ENCODE measurements at places on chromosomes 11 and 22.

GRCh38 chr22:40482391-40482790 lies 112.0 kb downstream of the SGSM3 start:
- ATAC-seq, result no peak

GRCh38 chr11:64294774-64295173 lies 3.7 kb downstream of the KCNK4 start:
- ATAC-seq, result no peak

DNA sequence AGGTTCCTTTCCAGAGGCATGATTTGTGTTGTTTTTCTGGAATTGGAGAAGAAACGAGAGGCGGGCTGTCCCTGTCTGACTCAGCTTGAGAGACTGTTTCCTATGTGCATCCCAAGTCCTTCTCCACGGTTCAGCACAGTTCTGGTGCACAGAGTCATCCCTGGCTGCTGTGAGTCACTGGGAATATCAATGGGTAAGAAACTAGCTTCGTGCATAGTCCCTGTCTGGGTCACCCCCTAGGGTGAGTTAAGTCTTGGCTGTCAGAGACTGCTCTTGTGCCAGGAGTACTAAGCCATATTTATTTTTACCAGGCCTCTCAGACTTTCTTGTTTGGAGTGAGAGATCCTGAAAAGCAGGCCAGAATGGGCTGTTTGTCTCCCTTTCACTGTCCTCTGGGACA lies 2.4 kb upstream of the LRP4 start:
- ATAC-seq, result no peak

DNA sequence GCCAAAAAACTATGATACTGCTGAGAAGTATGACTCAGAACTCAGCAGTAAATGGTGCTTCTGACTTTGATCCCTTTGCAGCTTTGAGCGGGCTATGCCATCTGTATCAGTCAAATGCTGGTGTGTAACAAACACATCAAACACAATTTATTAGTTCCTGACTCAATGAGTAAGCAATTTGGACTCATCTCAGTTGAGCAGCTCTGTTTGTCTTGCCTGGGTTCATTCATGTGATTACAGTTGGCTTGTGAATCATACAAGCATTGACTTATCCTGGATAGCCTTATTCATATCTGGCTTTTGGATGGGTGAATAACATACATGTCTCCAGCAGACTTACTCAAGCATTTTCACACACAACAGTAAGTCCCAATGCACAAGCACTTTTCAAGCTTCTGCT lies 858.8 kb downstream of the METTL15 start:
- no peak for ATAC-seq

DNA sequence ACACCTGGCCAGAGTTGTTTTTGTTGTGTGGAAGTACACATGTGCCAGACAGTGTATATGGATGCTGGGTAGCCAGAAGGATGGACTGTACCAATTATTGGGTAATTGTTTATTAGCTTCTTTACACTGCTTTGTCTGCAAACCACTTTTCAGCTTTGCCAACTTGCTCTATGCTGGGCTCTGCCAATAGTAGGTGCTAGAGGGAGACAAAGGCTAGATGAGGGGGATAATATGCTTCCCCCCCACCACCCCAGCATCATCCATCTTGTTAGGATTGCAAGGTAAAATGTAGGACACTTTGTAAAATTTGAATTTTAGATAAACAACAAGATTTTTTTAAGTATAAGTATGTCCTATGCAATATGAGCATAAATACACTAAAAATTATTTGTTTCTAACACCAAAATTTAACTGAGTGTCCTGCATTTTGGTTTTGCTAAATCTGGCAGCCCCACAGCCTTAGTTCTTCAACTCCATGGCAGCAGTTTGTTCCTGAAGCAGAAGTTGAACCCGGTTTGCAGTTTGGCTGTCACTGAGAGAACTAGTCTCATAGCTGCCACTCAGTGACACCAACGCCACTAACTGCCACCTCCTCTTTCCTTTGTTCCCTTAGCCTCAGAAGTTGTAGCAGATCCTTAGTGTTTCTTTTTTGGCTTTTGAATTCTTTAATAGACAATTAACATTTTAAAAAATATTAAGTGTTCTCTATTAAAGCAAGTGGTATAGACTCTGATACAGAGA lies 78.8 kb downstream of the CCDC81 start:
- no peak for ATAC-seq

- no peak for ATAC-seq
Observed at GRCh38 chr11:12827369-12827768, 153.1 kb downstream of the TEAD1 start.

DNA sequence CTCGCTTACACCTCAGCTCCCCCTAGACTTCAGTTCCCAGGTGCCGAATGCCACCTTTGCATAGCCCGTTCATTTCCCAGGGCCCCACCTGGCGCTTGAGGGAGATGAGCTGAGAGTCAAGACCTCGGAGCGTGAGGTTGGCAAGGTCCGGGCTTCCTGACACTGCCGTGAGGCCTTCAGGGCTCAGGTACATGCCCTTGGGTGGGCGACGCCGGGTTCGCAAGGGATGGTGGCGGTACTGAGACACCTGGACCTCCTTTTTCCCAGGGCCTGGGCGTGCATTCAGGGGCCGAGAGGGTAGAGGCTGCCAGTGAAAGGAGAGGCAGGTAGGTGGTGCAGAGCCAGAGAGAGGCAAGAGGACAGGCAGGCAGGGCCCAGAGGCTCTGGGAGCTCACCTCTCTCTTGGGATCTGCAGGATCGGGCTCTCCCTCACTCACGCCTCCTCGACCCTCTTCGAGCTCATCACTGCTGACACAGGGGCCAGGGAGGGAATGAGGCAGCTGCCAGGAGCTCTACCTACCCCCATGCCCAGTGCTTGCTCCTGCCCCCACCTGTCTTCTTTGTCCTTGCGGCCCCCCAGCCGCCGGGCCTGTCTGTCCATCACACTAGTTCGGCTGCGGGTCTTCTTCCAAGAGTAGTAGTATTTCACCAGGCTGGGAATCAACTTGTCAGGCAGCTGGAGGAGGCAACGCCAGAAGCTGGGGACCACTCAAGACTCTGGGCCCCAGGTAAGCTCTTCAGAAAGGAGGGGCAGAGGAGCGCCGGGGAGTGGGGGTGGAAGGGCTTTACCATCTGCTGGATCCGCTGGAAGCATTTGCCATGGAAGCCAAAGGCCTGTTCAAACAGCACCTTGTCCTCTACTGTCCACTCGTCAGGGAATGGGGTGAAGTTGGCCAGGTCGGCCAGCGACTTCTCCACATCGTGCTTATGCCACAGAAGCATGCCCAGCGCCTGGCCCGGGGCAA lies 2.8 kb downstream of the RCOR2 start:
- no peak for ATAC-seq

Measured in activated T-helper 17 cell treated with anti-CD3 and anti-CD28 coated beads, Interleukin-2, amount 50 U/mL, for 72 hours (primary cell).